ENCODE measurements at places on chromosomes 5 and 9.

- DNase-seq: no peak
These were observed 60.3 kb upstream of the PJA2 start for GRCh38 chr5:109469896-109470662.

GRCh38 chr9:32899181-32899580 is 102.2 kb downstream of the APTX start:
- DNase-seq: no peak

DNA sequence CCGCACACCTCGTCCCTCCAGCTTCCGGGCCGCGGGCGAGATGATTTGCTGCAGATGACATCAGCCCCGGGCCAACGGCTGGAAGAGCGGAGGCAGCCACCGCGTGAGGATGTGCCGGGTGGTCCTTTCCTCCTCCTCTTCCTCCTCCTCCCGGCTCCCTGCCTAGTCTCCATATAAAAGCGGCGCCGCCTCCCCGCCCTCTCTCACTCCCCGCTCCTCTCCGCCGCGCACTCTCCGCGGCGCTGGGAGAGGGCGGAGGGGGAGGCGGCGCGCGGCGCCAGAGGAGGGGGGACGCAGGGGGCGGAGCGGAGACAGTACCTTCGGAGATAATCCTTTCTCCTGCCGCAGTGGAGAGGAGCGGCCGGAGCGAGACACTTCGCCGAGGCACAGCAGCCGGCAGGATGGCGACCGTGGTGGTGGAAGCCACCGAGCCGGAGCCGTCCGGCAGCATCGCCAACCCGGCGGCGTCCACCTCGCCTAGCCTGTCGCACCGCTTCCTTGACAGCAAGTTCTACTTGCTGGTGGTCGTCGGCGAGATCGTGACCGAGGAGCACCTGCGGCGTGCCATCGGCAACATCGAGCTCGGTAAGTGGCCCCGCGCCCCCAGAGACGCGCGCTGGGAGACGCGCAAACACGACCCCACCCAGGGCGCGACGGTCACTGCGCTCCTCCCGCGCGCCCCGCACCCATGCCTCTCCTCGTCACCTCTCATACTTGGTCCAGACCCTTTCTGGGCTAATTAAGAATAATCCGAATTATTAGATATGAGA is at the start of gene MAP1B:
TSS of gene MAP1B (plus strand) at position 345 of the 770 bp plus-strand sequence. CDS start at position 402, 57 bp downstream.
- no peak for DNase-seq

GRCh38 chr5:119879446-119879845 is 250.1 kb downstream of the FAM170A start:
- DNase-seq: no peak

DNA sequence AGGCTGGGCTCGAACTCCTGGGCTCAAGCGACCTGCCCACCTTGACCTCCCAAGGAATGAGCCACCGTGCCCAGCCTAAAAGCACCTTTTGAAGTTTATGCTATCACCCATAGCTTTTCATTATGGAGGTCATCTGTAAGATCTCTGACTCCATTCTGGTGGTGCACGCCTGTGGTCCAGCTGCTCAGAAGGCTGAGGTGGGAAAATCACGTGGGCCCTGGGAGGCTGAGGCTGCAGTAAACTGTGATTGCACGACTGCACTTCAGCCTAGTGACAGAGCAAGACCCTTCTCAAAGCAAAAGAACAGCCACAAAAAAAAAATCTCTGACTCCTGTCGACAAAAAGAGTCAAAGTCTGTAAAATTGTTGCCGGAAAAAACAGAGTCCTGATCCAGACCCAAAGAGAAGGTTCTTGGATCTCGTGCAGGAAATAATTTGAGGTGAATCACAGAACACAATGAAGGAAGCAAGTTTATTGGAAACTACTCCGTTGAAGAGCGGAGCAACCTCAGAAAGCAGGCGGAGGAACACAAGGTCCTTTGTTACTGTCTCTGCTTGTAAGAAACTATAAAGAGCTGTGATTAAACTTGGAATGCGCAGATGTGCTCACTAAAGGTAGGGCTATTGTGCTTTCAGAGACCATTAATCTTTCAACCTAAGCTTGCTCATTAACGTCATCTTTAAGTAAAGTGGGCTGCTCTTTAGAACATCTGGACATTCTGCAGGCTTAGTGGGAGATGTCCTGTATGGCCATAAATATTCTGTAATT is 2.0 kb upstream of the HAUS6 start:
- no peak for DNase-seq

GRCh38 chr9:70159630-70160029 is 99.1 kb upstream of the SMC5 start:
- no peak for DNase-seq

- no peak for DNase-seq
These were observed 23.0 kb downstream of the SPARC start for GRCh38 chr5:151663617-151664293.

DNA sequence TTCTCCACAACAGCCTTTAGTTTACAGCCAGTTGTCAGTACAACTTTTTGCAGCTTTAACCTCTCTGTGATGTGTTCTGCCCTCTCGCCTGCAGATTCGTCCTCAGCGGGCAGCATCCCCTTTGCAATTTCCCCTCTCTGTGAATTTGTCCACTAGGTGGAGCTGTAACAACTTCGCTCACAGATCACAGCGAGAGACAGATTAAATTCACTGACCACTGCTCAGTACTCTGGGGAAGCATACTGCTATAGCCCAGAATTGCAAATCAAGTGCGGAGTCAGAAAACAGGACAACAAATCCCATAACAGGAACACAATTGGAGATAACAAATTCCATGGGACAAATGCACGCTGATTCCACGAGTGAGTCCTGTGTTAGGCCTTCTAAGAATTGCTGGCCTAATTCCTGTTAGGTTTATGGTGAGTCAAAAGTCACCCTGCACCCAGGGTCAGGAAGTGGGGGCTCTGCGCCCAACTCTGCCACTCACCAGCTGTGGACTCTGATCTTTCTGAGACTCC is 2124.9 kb downstream of the MAT2B start:
- no peak for DNase-seq

GRCh38 chr5:116428966-116429365 is 145.7 kb downstream of the SEMA6A start:
- DNase-seq: no peak

GRCh38 chr9:16246785-16247184 is 623.7 kb downstream of the BNC2 start:
- DNase-seq: no peak

- DNase-seq: no peak
These were observed 44.0 kb upstream of the SVEP1 start for GRCh38 chr9:110623462-110624025.

DNA sequence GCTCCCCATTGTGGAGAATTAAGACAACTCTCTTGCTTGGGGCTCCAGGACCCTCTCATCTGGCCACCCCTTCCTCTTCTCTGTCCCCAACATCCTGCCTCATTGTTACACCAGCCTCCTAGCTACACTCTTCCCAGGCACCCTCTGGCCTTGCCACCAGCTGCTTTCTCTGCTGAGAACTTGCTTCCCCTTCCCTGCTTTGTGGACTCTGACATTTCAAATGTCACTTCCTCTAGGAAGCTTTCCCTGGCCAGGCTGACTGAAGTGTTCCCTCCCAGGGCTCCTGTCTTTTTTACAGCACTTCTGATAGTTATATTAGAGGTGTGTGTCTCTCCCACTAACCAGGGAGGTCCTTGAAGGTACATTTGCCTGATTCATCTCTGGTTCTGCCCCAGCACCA is 194.0 kb upstream of the KLF4 start:
- DNase-seq: no peak

DNA sequence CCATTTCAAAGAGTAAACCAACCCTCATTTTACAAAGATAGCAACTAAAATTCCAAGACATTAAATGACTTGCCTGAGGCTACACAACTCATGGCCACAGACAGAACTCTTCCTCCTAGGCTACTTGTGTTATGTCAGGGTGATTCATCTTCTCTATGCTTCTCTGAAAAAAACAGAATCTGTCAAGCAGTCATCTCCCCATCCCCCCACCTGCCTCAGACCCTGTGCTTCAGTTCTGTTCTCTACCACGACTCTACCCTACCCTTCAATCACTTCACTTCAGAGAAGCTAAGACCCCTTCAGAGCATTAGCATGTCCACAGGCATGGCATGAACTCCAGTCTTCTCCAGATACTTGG is 277.7 kb upstream of the PTGER4 start:
- no peak for DNase-seq

DNA sequence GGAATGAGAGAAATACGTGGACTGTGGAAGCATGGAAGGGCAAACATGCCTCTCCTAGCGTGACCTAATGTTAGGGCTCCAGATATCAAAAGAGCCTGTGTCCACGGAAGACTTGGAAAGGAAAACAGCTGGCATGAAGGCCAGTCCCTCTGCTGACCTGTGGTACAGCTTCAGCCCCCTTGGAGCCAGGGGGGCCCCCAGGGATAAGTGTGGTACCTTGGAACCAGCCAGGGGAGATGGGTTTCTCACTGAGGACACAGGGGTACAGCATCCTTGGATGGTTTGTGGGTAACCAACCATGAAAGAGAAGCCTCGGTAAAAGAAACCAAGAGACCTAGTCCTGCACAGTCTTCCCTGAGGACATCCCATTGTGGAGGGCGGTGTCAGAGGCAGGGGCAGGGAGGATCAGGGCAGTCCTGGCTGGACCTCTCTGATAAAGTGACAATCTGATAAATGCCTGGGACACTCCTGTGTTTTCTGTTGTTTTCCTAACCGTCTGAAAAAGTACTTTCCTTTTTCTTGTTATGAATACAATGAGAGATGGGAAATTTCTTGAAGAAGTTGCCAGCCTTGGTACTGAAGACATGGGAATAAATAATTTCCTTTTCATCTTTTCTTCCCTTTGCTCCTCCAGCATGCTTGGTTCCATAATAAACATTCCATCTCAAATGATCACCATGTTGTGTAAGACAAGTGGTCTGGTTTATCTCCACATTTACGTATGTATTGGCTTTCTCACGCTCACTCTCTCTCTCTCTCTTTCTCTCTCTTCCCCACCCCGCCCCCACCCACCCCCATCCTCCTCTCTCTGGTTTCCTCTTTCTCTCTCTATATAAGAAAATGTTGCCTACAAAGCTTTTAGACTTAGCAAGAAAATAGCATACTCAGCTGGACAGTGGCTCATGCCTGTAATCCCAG is 102.1 kb downstream of the SUSD1 start:
- DNase-seq: no peak

- DNase-seq: no peak
These were observed 12.6 kb upstream of the C5orf58 start for GRCh38 chr5:170220191-170220590.

GRCh38 chr9:83334320-83334719 is 203.9 kb downstream of the FRMD3 start:
- peak; percentile 6 for DNase-seq

DNA sequence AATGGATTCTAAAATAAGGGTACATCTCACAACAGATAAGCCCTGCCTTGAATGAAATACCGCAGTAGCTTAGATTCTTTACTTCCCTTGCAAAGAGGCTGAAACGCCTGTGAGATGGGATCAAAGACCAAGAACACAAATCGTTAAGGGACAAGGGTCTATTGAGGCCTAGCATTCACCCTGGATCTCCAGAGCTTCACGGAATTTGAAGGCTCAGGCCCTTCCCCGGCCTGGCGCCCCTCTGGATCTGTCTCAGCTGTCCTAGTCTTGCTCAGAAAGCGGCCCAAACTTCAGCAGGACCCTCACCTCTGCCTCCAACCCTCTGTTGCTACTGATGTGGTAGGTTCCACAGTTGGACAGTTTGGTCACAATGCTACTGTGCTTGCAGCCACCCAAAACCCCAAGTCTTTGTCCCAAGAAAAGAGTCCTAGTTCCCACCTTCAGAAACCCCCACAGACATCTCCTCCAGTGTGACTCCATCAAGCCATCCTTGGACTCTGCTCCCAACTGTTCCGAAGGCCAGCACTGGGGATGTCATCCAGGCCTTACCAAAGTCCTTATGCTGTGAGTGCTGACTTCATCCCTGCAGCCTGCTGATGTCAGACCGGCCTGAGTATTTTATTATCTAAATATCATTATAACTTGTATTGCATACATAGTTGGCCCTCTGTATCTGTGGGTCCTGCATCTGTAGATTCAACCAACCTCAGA is 9.4 kb downstream of the CORO2A start:
- no peak for DNase-seq

- no peak for DNase-seq
These were observed 2.2 kb downstream of the FAM78A start for GRCh38 chr9:131273856-131274673.

- no peak for DNase-seq
These were observed 75.4 kb upstream of the S1PR3 start for GRCh38 chr9:88915916-88916315.

GRCh38 chr5:169356811-169357210 is 55.9 kb upstream of the SLIT3 start:
- no peak for DNase-seq

GRCh38 chr9:124780757-124781151 is 3.8 kb downstream of the OLFML2A start:
- no peak for DNase-seq

- no peak for DNase-seq
These were observed 31.7 kb downstream of the ZDHHC21 start for GRCh38 chr9:14661421-14662059.

DNA sequence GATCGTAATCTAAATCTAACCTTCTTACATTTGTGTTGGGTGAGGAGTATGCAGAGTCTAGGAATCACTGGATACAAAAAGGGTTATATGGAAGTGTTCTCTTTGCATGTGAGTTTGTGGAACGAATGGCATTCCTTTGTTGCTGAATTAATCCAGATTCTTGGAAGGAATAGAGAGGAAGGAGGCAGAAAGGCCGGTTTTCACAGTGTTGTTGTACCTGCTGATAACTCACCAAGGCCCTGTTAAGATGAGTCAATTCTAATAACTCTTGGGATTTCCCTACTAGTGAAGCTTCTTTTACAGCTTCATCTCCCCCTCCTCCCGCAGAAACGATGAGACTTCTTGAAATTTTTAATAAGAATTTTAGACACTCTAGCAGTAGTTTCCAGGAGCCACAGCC is 84.0 kb downstream of the ZSWIM6 start:
- DNase-seq: no peak

DNA sequence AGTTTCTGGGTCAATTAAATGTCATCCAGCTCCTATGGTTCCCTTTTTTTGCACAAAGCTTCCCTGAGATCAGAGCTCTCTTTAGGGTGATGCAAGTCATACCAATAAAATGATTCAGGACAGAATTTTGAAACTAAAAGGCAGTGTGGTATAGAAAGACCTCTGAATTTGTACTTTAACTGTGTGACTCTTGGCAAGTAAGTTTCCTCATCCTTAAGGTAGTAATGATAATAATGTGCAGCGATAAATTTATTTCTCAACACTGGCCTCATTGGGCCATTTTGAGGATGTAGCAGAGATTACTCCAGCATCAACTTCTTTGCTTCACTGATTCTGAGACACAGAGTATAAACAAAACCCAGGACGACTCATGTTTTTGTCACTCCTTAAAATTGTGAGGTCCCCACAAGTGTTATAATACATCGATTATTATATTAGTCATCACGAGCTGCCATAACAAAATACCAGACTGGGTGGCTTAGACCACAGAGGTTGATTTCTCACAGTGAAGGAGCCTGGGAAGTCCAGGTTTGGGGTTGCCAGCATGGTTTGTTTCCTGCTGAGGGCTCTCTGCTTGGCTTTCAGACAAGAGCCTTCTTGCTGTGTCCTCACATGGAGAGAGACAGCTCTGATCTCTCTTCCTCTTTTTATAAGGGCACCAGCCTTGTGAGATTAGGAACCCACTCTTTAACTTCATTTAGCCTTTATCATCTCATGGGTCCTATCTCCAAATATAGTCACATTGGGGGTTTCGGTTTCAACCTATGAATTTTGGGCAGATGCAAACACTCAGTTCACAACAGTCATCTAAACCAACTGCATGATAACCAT is 293.0 kb downstream of the ZNF608 start:
- no peak for DNase-seq

- no peak for DNase-seq
These were observed 68.8 kb upstream of the PPP2R2B start for GRCh38 chr5:146947181-146947941.

GRCh38 chr5:34919077-34919476 is 3.6 kb downstream of the BRIX1 start:
- DNase-seq: no peak
